ENCODE measurements at places on chromosomes 5 and 9.

DNA sequence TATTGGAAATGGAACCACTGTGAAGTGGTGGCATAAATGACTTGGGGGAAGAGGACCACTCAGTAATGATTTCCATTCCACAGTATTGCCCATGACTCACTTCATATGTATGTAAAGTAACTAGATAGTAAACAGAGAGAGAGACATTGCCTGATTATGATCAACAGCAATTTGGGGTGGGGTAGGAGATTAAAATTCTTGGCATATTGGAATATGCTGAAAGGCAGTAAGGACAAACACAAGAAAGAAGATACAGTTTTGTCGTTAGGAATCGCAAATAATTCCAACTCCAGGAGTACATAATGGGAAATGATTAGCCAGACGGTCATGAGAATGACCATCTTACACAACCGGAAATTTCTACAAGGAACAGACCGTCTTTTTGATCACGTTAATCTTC is 1.5 kb upstream of the HMGCS1 start:
- no peak for DNase-seq

GRCh38 chr5:170782438-170782837 is 1.1 kb upstream of the GABRP start:
- no peak for DNase-seq

DNA sequence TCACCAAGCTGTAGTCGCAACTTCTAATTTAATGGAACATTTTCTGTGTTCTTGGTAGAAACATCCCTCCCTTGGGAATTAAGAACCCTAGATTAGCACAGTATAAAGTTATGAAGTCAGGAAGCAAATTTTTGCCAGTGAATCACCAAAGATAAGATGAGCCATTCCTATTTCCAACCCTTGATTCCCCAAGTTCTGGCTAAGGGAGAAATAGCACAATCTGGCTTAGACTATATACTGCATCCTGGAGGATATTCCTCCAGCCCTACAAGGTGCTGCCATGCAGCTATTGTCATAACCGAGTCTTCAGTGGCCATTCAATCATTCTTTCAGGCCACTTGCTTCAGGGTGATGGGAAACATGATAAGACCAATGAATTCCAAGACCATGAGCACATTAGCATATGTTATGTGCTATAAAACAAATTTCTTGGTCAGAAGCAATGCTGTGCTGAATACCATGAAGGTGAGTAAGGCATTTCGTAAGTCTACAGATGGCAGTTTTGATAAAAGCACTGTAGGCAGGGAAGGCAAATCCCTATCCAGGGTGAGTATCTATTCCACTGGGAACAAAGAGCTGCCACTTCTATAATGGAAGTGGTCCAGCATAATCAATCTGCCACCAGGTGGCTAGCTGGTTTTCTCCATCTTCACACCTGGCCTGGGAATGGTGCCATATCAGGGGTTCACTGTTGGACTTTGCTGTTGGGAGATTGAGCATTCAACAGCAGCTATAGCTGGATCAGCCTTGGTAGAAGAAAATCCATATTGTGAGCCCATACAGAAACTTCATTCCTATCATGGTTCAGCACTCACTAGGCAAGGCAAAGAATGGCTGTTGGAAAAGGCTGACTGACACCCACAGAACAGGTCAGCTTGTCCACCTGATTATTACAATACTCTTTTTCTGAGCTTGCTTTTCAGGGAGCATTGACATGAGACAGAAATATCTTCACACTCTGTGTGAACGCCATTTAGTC is 19.6 kb upstream of the ARL15 start:
- DNase-seq = no peak

DNA sequence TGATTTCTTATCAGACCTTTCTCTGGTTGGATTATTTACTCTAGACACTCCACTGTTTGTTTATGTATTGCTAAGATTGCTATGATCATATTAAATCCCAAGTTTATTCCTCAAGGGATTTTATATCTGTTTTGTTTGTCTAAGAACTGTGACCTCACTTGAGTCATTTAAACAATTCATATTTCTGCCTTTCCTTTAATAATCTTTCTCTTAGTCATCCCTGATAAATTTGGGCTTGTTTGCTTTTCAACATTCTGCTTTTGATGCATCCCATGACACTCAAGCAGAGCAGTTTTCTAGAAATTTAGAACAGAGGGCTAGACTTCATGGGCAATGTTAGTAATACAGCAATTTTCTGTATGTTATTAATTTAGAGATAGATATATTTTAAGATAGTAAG is 231.6 kb upstream of the TNC start:
- DNase-seq = no peak

DNA sequence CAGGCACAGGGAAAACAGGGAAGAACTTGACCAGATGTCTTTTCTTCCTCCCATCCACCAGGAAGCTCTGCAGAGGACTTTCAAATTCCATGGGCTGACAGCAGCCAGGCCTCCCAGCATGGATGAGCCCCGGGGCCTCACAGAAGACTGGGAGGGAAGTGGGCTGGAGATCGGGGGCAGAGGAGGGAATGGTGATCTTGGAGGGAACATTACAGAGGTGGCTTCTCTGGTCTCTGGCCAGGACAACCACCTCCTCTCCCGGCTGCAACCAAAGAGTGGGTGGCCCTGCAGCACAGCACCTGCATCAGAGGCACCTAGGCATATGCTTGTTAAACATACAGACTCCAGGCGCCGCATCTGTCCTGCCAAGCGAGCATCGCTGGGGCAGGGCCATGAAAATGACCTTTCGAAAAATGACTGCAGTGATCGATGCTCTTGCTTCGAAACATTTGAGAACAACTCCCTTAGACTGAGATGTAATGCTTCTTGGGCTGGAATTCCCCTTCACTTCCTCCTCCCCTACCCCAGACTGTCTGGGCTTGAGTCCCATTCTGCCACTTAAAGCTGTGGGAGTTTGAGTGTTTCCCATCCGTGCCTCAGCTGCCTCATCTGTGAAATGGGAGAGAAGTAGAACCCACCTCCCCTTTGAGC is 68.7 kb upstream of the UNC5A start:
- DNase-seq = no peak

DNA sequence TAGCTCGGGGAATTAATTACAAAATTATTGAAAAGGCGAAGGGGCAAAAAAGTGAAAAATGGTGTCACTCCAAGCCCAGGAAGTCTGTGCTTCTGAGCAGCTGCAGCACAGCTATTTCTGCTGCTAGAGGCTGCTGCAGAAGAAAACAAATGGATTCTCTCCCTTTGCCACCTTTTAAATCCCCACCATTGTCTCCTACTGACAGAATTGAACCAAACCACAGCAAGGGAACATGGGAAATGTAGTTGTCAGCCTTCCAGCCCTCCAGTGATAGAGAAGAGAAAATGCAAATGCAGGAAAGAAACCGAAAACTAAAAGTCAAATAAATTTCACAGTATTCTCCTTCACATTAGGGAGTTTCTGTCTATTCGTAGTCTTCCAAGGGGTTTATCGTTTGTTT is 33.4 kb upstream of the CDC42SE2 start:
- DNase-seq = no peak

DNA sequence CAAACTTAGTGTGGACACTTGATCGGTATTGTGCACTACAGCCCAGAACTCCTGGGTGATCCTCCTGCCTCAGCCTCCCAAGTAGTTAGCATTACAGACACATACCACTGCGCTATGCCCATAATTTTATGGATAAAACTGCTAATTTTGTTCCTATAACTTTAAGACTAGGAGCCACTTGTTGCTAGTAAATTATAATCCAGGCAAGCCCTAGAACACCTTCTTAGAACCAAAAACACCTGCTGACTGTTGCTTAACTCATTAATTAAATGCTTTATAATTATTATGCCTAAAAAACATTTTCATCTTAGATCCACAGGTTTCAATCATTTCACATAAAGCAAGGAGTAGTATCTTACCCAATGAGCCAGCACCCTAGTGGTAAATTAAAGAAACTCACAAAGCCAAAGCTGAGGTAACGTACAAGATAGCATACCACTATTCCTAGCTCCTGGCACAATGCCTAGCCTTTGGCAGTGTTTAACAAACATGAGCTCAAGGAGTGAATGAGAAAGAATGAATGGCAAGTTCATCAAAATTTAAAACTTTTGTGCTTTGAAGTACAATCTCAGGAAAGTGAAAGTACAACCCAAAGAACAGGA is 5.4 kb downstream of the MRPS27 start:
- no peak for DNase-seq

- no peak for DNase-seq
Observed at GRCh38 chr9:117414220-117414905, 494 bp downstream of the ASTN2 start.

GRCh38 chr9:98375138-98375726 is 119.8 kb upstream of the TBC1D2 start:
- DNase-seq = no peak

GRCh38 chr9:105969636-105970035 is 275.3 kb downstream of the TMEM38B start:
- DNase-seq = no peak
